ENCODE measurements at places on chromosomes 3 and 15. TPM values are rescaled to one million over a fixed set of nuclear protein-coding genes. Genes with fewer than 3 reads are reported as not detected.

The ABHD6 gene
- 23.4 TPM for total RNA-seq

The TRIM71 gene
- 0.37 TPM for total RNA-seq

The MASP1 gene
- 17.8 TPM for total RNA-seq

DNA sequence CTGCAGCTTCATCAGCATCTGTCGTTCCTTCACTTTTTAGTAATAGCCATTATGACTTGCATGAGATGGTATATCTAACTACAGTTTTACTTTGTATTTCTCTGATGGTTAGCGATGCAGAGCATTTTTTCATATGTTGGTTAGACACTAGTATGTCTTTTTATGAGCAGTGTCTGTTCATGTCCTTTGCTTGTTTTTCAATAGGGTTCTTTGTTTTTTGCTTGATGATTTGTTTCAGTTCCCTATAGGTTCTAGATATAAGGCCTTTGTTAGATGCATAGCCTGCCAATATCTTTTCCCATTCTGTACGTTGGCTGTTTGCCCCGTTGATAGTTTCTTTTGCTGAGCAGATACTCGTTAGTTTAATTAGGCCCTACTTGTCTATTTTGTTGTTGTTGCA lies 487.2 kb upstream of the BCHE start:
- DNase-seq, result no peak

- no peak for DNase-seq
Observed at GRCh38 chr3:151722856-151723255, 10.9 kb upstream of the AADACL2 start.

GRCh38 chr3:157693762-157694161 lies 190.5 kb upstream of the VEPH1 start:
- DNase-seq, result no peak

GRCh38 chr15:51368751-51369450 lies 27.4 kb downstream of the GLDN start:
- no peak for DNase-seq

- DNase-seq, result no peak
Observed at GRCh38 chr3:109143646-109144045, 7.1 kb downstream of the C3orf85 start.

GRCh38 chr15:92623435-92623834 lies 32.1 kb downstream of the FAM174B start:
- DNase-seq, result no peak

- no peak for DNase-seq
Observed at GRCh38 chr3:130263708-130264107, 81.8 kb upstream of the COL6A5 start.

GRCh38 chr3:481680-482079 lies 285.1 kb downstream of the CHL1 start:
- DNase-seq, result no peak

- no peak for DNase-seq
Observed at GRCh38 chr15:74543583-74543982, 2.6 kb downstream of the ARID3B start.

DNA sequence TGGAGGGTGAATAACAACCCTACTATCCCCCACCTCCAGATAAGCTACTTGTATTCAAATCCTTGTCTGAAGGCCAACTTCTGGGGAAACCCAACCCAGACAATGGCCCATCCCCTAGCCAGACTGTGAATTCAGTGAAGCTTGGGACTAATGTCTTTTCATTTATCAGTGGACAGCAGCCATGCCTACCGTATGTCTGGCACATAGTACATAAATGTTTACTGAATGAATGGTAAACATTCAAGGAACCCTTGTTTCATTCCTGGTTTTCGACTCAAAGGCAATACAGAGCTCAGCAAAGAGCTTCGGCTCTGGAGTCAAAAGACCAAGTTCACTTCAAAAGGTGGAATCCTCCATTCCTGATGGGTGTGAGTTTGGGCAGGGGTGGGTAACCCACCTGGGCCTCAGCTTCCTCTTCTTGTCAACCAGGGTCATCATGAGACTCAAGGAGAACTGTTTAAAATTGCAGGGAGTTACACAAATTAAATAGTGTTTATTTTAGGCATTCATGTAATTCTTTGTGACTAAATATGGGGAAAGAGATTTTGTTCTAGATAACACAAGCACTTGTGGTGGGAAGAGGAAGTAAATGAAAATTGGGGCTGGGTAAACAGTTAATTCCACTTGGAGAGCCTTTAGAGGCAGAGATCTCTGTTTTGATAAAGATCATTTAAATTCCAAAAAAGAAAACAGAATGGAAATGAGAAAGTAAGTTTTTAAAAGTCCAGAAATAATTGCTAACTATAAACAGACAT lies 303.7 kb upstream of the WNT5A start:
- DNase-seq, result no peak

- DNase-seq, result no peak
Observed at GRCh38 chr3:35200056-35200455, 439.3 kb upstream of the ARPP21 start.

- no peak for DNase-seq
Observed at GRCh38 chr15:38532728-38533127, 31.9 kb downstream of the RASGRP1 start.
